ENCODE measurements at places on chromosomes 3 and 15.

DNA sequence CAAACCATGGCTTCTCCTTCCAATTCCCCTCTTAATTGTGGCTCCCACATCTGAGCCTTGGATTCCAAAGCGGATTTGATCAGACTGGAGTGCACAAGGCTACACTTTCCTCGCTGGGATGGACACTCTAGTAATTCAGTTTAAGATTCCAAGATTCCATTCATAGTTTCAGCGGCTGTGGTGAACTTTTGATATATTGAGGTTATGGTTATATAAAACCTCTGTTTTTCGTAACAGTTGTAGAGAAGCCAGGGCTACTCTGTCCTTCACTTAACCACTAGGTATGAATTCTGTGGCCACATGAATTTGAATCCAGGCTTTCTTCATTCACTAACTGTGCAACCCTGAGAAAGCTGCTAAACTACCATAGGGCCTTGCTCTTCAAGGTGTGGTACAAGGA lies 67.9 kb upstream of the KY start:
- DNase-seq, result no peak

DNA sequence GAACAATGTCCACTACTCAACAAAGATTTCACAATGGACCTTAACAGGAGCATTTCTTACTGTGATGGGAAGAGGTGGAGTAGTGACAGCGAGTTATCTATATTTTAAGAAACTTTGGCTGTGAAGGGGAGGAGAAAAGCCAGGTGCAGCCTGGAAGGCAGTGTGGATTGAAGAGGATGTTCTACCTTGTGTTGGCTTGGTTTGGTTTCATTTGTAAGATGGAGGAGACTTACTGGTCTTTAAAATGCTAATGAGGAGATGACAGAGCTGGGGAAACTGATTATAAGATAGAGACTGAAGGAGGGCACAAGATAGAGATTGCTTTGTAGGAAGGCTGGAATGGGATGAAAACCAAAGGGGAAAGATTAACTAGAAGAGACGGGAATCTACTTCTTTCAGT lies 59.4 kb downstream of the PLOD2 start:
- DNase-seq, result no peak

GRCh38 chr3:196378146-196378841 lies 40.1 kb upstream of the TM4SF19 start:
- no peak for DNase-seq

- DNase-seq, result no peak
These were observed 21.4 kb downstream of the TPRA1 start for GRCh38 chr3:127569160-127569559.

GRCh38 chr3:141094790-141095545 lies 43.8 kb downstream of the SPSB4 start:
- no peak for DNase-seq

DNA sequence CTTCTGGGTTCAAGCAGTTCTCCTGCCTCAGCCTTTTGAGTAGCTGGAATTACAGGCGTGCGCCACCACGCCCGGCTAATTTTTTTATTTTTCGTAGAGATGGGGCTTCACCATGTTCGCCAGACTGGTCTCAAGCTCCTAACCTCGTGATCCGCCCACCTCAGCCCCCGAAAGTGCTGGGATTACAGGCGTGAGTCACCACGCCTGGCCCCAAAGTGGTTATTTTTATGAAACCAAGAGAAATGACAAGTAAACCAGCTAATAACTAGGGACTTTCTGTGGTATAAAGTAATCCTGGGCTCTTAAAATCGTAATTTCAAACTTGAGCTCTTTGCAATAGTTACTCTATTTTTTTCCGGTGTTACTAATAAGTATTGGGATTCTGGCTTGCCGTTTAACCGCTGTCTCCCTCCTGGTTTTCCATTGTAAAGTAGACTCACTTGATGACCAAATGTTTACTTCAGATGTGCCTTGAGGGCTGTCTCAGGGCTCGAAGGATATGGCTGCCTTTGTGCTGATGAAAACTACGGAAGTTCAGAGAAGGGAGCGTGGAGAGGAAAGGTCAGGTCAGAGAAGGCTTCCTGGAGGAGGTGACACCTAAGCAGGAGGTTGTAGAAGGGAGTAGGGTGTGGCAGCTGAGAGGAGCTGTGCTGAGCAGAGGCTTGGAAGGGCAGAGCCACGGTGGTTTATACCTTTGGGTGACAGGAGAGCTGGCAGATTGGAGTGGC lies 4.2 kb downstream of the ZSCAN2 start:
- peak; percentile 16 for DNase-seq

- DNase-seq, result no peak
These were observed 103.7 kb downstream of the MEIS2 start for GRCh38 chr15:36996538-36997181.

DNA sequence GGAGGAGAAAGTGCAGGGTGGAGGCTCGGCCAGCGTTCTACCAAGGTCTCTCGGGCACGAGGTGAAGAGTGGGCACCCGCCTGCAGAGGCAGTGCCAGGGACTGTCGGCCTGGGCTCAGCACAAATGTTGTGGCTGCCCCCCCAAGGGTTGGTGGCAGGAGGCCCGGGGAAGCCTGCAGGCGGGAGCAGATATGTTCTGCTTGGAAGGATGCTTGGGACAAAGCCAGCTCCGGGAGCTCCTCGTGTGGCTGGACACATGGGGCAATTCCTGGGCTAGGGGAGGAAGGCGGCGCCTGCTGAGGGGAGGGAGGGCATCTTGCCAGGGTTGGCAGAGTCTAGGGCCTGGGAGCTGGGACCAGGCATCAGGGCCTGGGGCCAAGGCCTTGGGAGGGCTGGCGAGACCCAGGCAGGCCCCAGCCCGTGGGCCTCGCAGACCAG lies 30.4 kb upstream of the FBLN2 start:
- DNase-seq, result no peak

- no peak for DNase-seq
These were observed 107.6 kb downstream of the OXNAD1 start for GRCh38 chr3:16372362-16373292.

GRCh38 chr15:76339305-76340197 lies 3.0 kb downstream of the ISL2 start:
- no peak for DNase-seq

DNA sequence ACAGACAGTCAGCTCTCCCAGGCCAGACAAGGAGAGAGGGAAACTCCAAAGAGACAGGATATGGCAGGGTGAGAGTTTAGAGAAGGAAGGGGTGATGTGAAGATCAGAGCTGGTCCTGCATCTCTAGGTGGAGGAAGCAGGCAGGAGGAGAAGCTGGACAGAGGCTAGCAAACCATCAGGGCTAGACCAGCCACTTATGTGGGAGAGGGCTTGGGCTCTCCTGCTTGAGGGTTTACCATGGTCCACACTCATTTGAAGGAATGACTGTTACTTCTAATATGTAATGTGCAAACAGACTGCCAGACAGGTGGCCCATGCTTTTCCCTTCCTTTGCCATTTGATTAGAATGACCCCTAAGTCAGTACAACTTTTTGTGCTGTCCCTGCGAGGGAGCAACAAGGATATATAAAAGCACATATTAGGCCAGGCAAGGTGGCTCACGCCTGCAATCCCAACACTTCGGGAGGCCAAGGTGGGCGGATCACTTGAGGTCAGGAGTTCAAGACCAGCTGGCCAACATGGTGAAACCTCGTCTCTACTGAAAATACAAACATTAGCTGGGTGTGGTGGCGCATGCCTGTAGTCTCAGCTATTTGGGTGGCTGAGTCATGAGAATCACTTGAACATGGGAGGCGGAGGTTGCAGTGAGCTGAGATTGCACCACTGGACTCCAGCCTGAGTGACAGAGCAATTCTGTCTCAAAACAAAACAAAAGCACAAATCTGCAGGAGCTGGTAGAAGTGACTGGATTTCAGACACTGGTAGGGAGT lies 41.0 kb upstream of the MANF start:
- no peak for DNase-seq

- no peak for DNase-seq
These were observed 298.9 kb upstream of the CBLB start for GRCh38 chr3:106167728-106168127.

DNA sequence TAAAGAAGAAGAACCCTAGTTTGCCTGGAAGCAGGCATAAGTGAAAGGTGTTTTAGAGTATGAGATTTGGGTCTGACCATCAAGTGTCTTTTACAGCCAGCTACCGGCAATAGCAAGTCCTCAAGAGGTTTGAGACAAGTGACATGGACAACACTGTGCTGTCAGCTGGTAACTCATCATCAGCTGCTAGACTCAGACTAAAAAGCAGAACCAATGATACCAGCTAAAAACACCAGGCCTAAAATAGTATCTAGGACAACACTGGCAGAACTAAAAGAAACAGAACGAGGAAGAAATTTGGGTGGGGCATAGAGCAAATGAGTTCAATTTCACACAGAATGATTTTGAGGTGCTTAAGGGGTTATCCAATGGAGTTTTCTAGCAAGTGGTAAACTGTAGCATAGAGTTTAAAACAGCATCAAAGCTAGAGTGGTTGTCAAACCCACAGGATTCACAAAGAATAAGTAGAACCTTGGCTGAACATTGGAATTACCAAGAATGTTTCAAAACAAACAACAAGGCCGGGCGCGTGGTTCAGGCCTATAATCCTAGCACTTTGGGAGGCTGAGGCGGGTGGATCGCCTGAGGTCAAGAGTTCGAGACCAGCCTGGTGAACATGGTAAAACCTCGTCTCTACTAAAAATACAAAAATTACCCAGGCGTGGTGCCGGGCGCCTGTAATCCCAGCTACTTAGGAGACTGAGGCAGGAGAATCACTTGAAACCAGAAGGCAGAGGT lies 3.9 kb downstream of the CIAO2A start:
- no peak for DNase-seq

DNA sequence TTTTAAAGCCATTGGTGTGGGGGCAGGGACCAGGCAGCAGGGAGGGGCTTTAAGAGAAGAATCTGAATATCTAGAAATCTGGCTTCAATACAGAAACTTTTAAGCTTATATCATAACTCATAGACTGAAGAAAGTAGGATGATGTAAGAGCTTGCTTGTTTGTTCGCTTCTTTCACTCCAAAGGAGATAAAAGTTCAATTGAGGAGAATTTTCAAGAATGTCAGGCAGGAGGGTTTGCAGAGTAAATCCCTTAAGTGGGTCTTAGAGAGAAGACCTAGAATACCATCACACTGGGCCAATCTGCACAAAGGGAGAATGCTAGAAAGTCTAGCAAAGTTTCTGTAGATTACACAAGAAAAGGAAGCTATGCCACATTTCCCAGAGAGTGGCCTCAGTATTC lies 4.1 kb upstream of the HLTF start:
- no peak for DNase-seq

DNA sequence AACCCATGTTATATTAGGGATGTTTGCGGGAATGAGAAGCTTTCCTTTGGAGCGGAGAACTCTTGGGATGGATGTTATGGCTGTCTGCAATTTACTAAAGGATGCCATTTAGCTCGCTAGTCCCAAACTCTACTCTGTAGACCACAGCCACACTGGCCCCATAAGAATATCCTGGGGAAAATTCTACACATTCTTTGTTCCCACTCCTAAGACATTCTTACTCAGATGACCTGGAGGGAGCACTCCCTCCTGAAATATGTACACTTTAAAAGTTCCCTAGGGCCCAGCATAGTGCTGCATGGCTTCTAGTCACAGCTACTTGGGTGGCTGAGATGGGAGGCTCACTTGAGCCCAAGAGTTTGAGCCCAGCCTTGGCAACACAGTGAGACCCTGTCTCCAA lies 288.7 kb upstream of the RORA start:
- no peak for DNase-seq

- no peak for DNase-seq
These were observed 63.0 kb downstream of the ADAMTS17 start for GRCh38 chr15:100278596-100279380.

GRCh38 chr3:23869977-23870662 lies 46.7 kb downstream of the NKIRAS1 start:
- DNase-seq, result no peak

GRCh38 chr3:149163066-149163465 lies 33.6 kb downstream of the HPS3 start:
- no peak for DNase-seq

DNA sequence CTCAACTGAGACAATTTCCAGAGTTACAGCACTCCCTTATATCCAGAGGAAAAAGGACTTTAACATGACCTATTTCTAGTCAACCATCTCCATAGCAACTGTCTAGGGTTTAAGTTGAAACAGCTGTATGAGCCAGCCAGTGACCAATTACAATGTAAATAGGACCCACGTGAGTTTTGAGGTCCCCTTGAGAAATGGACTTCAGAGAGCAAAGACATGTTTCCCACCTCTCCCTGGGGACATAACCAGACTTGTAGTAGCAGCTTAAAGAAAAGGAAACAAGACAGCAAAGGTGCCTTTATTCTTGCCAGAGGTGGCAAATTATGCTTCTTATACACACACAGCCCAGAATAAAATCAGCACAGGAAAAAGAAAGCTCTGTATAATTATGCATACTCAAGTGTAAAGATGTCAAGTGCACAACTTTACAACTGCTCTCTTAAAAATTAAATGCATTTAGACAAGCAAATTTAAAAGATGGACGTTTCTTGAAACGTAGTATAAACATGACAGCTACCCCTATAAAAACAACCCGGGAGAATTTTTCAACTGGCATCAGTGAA lies 40.2 kb downstream of the SUMF1 start:
- DNase-seq, result no peak

GRCh38 chr3:123790254-123791072 lies 93.7 kb downstream of the MYLK start:
- DNase-seq, result no peak

DNA sequence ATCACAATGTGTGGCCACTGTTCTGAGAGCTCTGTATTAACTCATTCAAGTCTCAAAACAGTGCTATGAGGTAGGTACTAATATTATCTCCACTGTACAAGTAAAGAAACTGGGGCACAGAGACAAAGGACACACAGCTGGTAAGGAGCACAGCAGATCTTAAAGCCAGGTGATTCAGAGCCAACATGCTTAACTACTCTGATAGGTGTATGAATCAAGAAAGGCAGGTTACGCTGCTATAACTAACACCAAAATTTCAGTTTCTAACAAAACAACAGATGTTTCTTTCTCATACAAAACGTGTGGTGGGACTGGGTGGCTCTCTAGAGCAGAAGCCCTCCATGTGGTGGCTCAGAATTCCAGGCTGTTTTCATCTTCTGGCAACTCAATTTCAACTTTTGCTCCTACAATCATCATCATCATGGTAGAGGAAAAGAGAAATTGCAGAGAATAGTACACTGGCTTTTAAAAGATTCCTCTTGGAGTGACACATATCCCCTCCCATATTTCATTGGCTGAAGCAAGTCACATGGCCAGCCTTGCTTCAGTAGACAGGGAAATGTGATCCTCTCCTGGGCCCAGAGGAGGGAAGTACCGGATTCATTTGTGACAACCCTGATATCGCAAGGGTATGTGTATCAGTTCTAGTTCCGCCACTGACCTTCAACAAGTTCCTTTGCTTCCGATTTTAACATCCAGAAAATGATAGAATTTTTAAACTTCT lies 126.2 kb upstream of the PTX3 start:
- DNase-seq, result no peak

GRCh38 chr3:37219266-37219665 lies 44.9 kb upstream of the LRRFIP2 start:
- no peak for DNase-seq

GRCh38 chr3:4981665-4982494 lies 2.6 kb downstream of the BHLHE40 start:
- DNase-seq, result no peak

GRCh38 chr15:67906382-67906781 lies 66.5 kb upstream of the RNU6-1 start:
- no peak for DNase-seq

All from stimulated activated CD8-positive, alpha-beta memory T cell treated with anti-CD3 and anti-CD28 coated beads, Interleukin-15, amount 100 ng/mL, for 4 hours (primary cell).